ENCODE measurements at places on chromosomes 4 and X.

GRCh38 chr4:8556341-8557150 lies 23.6 kb upstream of the GPR78 start:
- peak; percentile 9 for DNase-seq

DNA sequence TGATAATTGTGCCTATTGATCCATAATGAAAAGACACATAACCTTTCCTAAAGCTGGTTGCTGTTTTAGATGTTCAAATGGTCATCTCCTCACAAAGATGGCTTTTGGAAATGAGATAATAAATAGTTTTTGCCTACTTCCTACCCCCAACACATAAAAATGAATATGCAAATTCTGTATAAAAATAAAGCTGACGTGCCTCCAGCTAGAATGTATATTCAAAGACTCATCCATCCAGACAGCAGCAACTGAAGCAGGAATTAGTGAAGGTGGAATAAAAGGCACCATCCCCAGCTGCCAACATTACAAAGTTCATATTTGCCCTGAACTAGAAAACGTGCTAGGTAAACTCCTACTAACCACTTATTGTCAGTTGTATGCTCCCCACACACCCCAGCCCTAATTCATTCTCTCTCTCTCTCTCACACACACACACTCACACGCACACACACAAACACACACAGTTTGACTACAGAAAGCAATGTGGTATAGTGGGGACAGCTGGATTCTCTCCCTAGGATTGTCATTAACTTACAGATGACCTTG lies 53.6 kb downstream of the PCDH19 start:
- no peak for DNase-seq

GRCh38 chr4:27198246-27198645 lies 337.6 kb downstream of the STIM2 start:
- DNase-seq, result no peak

- DNase-seq, result no peak
Measured at GRCh38 chr4:40199999-40200874, 3.4 kb downstream of the RHOH start.

DNA sequence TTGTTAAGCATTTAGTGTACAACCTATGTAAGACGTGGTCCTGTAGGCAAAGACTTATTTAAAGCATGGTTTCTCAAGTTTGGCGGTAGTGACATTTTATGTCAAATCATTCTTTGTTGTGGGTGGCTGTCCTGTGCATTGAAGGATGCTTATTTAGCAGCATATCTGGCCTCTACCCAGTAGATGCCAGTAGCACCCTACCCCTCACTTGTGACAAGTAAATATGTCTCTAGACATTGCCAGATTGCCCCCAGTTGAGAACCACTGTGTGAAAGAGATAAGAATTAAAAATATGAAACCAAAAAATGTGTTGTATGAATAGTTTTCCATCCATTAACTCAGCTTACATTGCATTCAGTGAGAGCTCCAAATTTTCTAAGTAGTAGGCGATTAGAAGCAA lies 25.5 kb downstream of the MMAA start:
- DNase-seq, result no peak

DNA sequence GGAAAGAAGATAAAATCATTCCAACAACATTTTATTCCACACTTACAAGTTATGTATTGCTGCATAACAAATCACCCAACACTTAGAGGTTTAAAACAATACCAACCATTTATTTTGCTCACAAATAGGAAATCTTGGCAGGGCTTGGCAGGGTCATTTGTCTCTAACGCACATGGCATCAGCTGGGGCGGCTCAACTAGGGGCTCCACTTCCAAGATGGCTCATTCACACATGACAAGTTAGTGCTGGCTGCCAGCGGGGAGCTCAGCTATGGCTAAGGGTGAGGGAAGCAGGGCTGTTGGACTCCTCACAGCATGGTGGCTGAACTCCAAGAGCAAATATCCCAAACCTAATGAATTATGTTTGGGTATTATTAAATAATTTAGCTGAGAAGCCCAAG lies 377.0 kb downstream of the ZNF674 start:
- DNase-seq, result no peak

GRCh38 chr4:181948839-181949382 lies 294.3 kb upstream of the TENM3 start:
- DNase-seq, result no peak

DNA sequence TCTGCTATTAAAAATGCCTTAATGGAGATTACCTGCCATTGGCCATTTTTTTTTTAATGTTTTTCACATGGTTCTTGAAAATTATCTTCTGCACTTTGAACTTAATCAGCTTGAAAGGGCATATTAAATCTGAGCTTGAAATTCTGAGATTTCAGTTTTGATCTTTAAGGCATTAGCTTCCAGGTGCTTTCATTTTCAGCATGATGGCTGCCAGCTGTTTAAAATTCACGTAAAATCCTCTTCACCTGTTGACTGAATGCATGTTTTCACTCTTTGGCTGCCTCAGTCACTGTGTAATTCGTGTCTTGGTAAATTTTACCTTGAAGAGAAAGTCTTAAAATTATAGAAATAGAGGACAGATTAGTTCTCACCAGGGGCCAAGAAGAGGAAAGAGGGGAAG lies 39.6 kb downstream of the SMAD1 start:
- DNase-seq, result no peak

DNA sequence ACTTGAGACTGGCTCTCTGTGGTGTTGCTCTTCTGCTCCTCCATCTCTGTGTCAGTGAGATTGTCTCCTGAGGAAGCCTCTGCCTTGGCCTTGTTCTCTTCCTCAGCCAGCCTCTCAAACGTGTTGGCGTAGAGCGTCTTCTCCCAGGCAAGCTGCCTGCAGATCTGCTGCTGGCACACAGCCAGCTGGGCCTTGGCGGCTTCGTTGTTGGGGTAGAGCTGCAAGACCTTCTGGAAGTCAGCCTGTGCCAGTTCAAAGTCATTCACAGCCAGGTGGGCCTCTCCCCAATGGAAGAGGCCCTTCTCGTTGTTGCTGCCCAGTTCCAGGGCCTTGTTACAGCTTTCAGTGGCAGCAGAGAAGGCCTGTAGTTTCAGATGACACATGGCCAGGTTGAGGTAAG lies 159.1 kb downstream of the NDST3 start:
- DNase-seq, result no peak

- DNase-seq, result no peak
Measured at GRCh38 chr4:78556665-78557064, 5.1 kb downstream of the ANXA3 start.

- DNase-seq, result no peak
Measured at GRCh38 chr4:15368856-15369255, 59.0 kb upstream of the C1QTNF7 start.
